BE2C (cell line): ENCODE measurements at places on chromosomes 3 and 15.

DNA sequence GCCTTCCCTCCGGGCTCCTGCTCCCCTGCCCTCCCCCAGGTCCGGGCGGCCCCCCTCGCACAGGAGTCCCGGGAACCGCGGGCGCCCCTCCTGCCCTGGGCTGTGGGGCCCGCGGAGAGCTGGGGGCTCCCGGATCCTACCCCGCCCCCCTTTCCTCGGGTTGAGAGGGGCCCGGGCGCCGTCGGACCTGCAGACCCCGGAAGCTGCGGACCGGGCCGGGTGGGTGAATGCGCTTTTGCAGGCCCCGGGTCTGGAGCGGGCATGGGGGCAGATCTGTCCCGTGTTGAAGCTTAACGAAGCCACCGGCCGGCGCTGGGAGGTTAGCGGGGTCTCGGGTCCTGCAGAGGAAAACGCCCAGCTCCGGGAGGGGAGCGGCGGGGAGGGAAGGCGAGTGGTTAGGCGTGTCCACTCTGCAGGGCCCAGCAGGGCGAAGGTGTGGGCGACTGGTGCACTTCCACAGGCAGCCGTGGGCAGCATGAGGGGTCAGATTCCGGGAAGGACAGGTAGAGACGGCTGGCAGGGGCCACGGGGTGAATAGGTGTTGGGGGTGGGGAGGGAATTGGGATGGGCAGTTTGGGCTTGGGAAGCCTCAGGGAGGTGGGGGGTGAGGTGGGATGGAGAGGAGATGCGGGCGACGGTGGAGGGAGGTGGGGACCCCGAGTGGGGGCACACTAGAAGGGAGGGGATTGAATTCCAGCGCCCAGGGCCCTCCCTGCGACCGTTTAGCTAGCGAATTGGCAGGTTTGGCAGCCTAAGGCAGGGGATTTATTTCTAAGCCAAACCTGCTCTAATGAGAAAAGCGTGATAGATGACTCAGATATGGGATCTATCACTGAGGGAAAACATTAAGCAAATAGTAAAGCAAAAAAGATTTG is 635 bp downstream of the CD276 start:
- peak; percentile 41 for DNase-seq

DNA sequence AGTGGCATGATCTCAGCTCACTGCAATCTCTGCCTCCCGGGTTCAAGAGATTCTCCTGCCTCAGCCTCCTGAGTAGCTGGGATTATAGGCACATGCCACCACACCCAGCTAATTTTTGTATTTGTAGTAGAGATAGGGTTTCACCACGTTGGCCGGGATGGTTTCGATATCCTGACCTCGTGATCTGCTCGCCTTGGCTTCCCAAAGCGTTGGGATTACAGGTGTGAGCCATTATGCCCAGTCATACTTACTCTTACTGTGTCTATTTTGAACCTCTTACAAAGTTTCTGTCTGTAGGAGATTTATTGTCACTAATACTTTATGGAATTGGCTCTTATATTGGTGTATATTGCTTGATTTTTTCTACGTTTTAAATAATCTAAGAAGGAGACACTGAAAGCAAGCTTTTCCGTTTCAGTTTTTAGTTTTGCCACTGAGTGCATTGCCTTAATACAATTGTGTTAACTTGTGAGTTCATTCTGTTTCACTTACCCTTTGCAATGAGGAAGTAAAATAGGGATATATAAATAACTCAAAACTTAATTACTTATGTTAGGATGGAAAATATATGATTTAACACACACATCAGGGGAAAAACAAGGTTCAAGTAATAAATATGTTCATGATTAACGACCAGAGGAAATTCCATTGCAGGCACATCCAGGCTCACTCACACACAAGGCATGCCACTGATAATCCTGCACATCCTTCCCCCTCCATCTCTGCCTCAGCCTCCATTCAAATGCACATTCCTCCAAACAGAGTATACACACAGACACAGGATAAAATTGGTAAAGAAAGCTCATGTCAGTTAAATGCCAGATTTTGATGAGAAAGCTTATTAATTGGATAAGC is 279.3 kb upstream of the RASGRP1 start:
- no peak for DNase-seq

DNA sequence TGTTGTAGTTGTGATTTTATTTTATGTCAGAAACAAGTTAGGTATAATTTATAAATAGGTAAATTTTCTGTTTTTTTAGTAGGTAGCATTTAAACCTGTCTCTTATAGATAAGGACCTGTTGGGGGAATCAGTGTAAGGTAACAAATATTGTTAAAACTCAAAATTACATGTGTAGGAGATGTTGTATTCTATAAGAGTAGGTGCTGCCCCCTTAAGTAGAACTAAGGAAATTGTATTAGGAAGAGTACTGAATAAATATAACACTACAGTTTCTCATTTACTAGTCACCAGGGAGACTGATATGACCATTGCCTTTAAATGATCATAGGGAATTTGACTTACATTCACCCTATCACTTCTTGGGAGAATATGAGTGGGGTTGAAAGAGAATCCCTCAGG is 31.2 kb downstream of the SLC25A36 start:
- no peak for DNase-seq

DNA sequence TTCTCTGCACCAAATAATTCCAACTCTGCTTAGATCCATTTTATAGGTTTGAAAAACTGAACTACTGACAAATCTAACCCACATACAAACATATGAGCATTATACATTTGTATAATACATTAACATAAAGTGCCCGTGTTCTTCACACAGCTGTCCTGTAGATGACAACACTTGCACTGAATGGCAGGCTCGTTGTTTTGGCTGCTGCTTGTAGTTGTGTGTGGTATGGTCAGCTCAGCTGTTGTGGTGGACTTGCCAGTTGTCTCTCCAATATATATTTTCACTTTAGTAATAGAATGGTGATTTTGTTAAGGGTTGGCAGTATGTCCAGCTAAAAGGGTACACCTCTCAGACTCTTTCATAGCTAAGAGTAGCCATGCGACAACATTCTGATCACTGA is 30.5 kb downstream of the CHST2 start:
- no peak for DNase-seq

GRCh38 chr3:177527182-177527581 is 329.9 kb upstream of the TBL1XR1 start:
- no peak for DNase-seq
